Left ventricle myocardium inferior (tissue), 1 donor: ENCODE measurements at places on chromosomes 1 and 21. TPM values are rescaled to one million over a fixed set of nuclear protein-coding genes. Genes with fewer than 3 reads are reported as not detected.
A peak's percentile ranks its signal among the peaks of the same experiment; 100 is the strongest.

DNA sequence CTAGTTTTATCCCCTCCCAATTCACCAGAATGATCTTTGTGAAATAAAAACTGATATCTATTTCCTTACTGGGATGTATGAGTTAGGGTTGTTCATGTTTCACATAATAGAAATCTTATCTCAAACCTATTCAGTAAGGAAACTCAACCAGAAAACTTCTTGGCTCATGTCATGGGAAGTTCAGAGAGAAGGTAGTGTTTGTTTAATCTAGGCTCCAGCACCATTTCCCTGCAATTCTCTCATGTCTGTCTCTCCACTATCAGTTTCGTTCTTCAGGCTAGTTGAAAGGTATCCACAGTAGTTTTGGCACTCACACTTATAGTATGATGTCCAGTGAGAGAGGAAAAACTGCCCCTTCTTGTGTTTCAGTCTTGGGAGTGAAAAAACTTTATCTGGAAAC is 34.6 kb upstream of the UHMK1 start:
- DNase-seq, result no peak

- DNase-seq, result peak; percentile 71
These were observed 86.0 kb downstream of the SIM2 start for GRCh38 chr21:36784947-36785346.

- no peak for DNase-seq
These were observed 50.3 kb upstream of the DENND1B start for GRCh38 chr1:197825541-197825940.

DNA sequence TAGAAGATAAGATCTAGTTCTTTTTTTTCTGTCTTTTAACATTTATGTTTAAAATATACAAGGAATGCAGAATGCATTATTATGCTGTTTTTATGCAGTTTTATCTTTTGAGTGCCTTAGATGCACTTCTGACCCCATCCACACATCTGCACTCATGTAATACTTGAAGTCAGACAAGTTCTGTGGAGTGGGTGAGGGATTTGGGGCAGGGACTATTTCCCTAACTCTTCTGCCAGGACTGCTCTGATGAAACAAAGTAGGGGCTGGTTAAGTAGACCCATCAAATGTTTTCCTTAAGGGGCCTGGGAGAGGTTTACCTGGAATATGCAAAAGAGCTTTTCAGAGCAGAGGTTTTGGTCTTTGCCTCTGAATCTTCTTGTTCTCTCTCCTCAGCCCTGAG is 11.4 kb downstream of the TRNAU1AP start:
- DNase-seq, result no peak

GRCh38 chr1:93665015-93665414 is 16.6 kb downstream of the BCAR3 start:
- DNase-seq, result no peak

DNA sequence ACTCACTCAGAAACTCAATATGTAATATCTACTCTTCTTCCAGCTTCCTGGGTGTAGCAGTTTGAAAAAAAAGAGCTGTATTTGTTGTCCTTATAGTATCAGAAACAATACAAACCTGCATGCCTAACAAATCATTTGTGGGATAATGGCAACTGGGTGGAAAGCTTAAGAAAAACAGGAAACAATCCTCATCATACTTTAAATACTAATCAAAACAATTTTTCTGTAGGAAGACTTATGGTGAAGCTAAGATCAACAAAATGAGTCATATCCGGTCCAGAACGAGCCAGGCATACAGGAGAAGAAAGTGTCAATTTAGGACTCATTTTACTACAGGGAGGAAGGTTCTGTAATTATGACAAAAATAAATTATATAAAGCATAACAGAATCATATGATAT is 181.8 kb upstream of the ADGRL4 start:
- no peak for DNase-seq

The GIPC2 gene
- total RNA-seq, result 2.5 TPM

The HES5 gene
- total RNA-seq, result 0.63 TPM
